Neuronal stem cell (in vitro differentiated cells): ENCODE measurements at places on chromosomes 2 and 18.

- no peak for DNase-seq
Observed at GRCh38 chr2:121133551-121134319, 151.3 kb downstream of the TFCP2L1 start.

DNA sequence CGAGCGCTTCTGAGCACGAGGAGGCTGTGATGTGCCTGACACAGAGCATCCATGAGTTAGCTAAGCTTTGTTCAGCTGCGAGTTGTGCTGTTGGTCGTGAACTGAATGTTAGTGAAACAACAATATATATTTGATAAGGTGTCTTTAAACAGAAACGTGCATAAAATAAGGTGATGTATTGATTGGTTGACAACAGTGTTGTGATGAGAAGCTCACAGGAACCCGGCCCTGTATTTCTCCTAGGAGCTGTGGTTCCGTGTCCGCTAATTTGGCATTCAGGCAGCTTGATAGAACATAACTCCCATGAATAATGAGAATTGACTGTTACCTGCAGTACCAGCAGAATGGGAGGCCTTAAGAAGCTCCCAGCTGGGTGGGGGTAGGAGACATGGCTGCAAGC lies 146.4 kb upstream of the MYCN start:
- DNase-seq = no peak

GRCh38 chr2:3639653-3640052 lies 18.3 kb upstream of the ALLC start:
- no peak for DNase-seq

DNA sequence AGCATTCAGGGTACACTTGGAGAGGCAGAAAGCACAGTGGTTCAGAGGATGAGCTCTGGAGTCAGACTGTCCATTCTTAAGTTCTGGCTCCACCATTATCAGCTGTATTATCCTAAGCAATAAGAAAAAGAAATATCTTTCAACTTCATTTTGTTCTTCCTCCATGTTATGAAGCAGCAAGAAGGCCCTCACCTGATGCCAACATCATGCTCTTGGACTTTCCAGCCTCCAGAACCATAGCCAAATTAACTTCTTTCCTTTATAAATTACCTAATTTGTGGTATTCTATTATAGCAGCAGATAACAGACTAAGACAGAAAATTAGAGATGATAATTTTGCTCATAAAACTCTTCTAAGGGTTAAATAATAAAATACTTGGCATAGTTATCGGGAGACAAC lies 137.1 kb downstream of the RBMS1 start:
- no peak for DNase-seq

DNA sequence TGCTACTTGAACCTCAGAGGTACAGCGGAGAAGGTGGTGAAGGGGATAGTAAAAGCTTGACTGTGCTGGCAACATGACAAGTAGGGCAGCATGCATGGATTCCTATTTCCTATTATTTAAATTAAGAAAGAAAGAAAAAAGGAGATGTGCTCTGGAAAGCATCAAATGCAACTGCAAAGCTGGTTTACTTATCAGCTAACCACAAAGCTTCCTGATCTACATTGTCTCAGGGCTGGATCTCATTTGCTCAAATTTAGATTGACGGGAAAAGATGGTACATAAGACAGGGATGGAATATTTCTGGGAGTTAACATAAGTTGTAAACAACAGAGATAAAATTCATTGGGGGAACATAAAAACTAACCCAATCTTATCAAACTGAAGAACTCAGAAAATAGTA lies 178.0 kb downstream of the RIT2 start:
- no peak for DNase-seq

DNA sequence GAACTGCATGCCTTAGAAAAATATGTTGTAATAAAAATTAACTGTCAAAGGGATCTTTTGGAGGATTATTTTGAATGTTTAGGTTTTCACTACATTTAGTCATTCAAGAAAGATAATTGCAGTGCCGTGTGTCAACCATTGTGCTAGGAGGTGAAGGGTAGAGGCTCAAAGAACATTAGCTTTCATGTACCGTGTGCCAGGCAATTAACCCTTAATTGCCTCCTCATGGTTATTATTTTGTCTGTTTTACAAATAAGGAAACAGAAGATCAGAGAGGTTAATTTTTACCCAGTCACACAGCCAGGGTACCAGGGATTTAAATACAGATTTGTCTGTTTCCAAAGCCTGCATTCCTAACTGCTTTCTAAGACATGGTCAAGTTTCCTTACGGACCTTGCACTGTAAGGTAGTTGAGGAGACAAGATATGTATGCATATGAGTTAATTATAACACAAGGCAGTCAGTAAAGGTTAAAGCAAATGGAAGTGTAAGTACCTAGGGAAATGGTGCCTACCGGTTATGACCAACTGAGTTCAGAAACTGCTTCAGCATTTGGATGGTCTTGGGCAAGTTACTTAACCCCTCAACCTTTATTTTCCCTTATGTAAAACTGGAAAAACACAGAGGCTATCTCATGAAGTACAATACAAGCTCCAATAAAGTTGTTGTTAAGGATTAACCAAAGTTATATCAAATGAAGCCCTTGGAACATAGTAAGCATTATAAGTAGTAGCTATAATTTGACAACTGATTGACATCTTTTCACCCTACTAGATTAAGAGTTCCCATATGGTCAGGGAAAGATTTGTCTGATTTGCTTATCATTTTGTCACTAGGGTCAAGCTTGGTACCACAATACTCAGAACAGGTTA lies 434.9 kb downstream of the MBD2 start:
- DNase-seq = no peak

- DNase-seq = no peak
Observed at GRCh38 chr18:21004726-21005125, 106.9 kb downstream of the ROCK1 start.

DNA sequence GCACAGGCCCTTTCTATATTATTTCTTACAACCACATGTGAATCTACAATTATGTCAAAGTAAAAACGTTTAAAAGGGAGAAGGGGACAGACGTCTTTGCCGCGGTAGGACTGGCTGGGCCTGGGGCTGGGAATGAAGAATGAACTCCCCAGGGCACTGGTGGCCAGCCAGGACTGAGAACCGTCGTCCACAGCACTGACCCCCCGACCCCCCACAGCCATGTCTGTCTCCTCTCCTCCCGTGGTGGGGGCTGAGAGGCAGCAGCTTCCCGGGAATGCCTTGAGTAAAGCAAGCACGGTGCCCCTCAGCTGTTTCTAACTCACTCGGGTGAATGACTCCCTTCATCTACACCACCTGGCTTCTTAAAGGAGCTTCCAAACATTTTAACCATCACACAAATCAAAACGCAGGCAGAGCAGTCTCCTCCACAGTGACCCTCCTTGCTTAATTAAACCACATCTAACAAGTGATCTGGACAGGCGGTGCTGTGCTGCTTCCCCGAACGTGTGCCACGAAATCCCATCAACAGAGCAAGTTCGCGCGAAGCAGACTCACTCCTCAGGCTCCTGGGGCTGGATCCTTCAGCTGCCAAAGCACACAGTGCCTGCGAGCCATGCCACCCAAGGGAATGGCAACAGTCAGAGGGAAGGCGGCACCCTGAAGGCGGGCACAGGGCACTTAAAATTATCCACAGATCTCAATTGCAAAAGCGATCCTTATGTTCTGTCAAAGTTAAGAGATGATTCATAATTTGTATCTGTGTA lies 217.7 kb downstream of the EIPR1 start:
- DNase-seq = no peak

- DNase-seq = no peak
Observed at GRCh38 chr2:12824351-12824777, 107.6 kb downstream of the TRIB2 start.

- DNase-seq = no peak
Observed at GRCh38 chr2:14072338-14072737, 560.2 kb upstream of the LRATD1 start.

DNA sequence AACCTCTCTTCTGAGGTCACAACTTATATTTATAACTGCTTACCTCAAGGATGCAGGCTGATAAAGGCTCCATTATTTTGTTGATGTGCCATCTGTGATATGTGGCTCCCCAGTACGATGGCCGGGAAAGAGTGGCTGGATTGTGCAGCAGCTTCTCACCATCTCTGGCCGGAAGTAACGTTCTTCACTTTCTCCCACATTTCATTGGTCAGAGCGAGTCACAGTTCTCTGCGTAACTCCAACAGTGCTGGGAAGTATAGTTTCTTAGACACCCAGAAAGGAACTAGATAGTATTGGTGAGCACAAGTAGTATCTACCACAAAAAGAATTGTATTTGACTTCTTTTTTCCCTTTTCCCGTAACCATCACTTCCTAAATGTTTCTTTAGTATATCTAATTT lies 28.7 kb downstream of the ZSWIM2 start:
- no peak for DNase-seq

DNA sequence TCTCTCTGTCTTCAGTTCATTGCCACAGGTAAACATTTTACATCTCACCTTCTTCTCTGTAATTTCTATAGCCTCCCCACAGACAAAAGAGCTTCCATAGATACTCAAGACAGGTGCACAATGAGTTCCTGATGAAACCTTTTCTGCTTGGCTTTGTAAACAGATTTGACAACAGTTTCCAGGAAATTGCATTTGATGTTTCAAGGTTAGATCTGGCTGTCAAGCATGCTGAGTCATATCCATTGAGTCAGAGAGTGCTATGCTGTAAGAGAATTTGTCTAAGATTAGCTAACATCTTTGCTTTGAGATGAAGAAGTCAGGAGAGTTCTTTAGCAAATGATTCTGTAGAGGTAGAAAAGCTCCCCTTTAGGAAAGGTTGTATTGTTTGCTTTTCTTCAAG lies 40.6 kb upstream of the MAP2 start:
- no peak for DNase-seq

DNA sequence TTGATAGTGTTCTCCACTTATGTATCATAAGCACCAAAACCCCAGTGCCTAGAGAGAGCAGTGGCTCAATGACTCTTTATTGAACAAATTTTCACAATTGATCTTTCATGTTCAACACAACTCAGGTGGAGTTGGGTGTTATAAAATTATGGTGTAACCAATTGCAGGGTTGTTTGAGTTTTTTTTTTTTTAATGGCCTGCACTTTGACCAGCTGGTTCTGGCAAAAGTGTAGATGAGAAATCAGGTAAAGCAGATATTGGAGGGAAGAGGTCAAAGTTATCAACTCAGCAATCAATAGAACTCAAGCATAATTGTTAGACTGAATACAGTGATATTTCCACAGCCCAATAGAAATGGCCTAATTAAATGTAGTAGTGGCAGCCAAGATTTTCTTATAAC lies 1386.3 kb downstream of the SUCLG1 start:
- no peak for DNase-seq

- no peak for DNase-seq
Observed at GRCh38 chr2:118437501-118437900, 349.2 kb downstream of the INSIG2 start.

DNA sequence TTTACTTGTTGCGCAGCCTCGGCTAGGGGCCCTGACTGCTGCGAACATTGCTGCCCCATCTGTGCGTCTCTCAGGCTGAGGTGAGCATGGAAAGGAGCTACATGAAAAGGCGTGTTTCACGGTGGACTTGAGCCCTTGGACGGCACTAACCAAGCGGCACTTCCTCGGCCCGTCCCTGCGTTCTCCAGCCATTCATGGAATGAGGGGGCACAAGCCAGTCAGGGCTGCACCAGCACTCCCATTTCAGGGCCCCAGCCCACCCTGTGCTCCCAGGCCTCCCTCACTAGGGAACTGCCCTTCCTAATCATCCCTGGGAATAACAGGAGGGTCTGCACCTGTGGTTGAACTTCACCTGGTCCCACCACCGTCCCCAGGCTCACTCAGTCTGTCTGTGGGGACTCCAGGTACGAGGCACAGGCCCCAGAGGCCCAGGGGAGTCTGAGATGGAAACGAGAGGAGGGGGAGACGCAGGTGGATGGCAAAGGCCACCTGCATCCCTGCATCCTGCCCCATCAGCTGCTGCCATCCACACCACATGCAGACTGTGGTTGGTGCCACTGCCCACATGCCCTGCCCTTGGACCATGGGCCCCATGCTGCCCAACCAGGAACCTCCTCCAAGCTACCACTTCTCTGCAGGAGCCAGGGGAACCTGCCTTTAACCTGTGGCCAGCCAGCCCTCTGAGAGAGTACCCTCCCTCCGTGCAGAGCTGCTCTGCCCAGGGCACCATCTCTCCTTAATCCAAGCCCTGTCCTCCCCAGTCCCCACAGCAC lies 99.7 kb downstream of the EIPR1 start:
- no peak for DNase-seq

- DNase-seq = peak; percentile 54
Observed at GRCh38 chr2:101823347-101823791, 125.9 kb downstream of the MAP4K4 start.

GRCh38 chr2:88746929-88747490 lies 55.5 kb downstream of the RPIA start:
- DNase-seq = no peak

DNA sequence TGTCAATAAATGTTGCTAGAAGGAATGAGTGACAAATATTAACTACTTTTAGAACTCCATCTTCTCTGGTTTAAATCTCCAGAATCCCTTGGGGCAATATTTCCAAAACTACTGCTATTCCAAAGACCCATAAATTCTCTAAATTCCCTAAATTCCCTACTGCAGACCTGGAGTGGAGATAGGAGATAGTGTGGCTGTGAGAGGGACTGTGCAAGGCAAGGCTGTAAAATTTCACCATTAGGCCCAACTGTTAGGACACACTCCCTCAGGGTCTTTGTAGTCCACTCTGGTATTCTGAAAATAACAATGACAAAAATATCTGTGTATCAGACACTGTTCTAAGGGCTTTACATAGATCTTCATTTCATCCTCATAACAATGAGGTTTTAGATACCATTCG lies 67.9 kb downstream of the MYL12B start:
- DNase-seq = no peak

DNA sequence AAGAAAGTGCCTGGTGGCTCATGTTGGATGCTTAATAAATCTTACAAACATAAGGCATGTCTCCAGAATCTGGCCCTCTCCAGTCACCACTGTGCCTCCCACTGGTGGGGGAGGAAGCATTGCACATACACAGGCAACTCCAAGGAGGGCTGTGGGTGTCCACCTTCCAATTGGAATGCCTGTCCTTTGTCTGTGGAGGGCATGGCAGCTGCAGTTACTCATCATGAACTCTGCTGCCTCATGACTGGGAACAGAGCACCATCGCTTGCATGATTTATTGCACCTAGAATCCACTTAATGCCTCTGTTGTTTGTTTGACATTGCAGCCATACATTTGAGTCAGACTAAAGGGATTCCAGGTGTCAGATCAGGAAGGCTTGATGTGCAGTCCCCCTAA lies 278.9 kb downstream of the PRKCE start:
- no peak for DNase-seq

DNA sequence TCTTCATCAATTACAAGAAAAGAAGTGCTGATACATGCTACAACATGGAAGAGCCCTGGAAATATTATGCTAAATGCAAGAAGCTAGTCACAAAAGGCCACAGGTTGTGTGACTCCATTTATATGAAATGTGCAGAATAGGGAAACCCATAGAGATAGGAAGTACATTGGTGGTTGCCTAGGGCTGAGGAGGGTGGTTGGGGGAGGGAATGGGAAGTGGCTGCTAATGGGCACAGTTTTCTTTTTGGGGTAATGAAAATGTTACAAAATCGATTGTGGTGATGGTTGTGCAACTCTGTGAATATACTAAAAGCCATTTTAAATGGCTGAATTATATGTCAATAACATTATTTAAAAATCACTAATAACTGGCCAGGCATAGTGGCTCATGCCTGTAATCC lies 24.3 kb upstream of the RESP18 start:
- no peak for DNase-seq
